ENCODE measurements at places on chromosomes 2 and 18.

DNA sequence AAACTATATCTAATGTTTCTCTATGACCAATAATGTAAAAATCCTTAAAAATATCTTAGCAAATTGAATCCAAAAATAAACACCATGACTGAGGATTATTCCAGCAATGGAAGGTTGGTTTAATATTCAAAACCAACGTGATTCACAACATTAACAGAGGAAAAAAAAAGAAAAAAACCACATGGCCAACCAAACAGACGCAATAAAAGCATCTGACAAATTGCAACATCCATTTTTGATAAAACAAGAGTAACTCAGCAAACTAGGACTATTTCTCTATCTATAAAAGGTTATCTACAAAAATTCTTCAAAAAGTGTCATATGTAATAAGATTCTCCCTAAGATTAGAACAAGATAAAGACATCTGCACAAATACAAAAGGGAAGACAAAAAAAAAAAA is 28.9 kb downstream of the PPP3R1 start:
- no peak for DNase-seq

DNA sequence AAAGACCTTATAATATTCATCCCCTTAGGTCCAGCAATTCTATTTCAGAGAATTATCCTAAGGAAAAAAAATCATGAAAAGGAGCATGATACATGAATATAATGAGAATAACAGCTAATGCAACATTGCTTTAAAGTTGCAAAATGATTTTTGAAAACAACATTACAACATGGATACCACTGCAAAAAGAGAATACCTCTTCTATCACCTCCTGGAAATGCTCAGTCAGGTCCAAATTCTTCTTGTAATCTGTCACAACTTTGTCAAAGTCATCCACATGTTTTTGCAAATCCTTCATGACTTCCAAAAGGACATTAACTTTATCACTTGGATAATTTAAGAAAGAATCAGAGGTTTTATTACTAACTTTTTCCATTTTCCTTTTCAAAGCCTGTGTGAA is 47.9 kb upstream of the TTN start:
- DNase-seq: no peak

- no peak for DNase-seq
Measured at GRCh38 chr18:22057908-22058527, 111.4 kb upstream of the GATA6 start.

DNA sequence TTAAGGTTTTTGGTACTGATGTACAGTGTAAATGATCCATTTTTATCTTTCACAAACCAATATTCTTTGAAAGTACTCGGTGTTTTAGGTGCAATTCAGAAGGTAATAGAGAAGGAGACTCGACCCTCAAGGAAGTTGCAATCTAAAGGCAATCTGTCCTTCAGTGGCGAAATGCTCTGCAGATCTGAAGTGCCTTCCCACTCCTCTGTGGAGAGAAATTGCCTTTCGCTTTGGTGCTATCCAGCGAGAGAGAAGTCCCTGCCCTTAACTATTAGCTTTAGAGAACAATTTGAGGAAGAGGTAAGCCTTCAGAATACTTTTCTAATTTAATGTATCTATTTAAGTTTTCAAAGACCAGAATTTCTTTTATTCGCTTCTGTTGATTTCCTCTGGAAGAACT is 371.8 kb upstream of the FANCL start:
- no peak for DNase-seq

- no peak for DNase-seq
Measured at GRCh38 chr2:63514781-63515180, 73.5 kb downstream of the WDPCP start.

DNA sequence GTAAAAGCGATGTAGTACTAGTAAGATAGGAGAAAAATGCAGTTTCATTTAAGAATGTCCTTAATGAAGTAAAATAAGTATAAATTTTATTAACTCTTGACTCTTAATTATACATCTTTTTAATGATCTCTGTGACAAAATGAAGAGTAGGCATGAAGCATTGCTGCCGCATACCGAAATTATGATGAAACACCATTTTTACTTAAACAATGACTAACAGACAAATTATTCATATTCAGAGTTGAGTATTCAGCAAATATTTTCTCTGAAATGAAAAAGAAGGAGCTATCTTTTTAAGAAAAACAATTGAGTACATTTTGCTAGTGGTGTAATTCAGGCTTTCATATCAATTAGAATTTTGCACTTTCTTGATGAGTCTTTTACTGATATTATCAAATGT is 150.6 kb upstream of the DOCK10 start:
- no peak for DNase-seq

- DNase-seq: no peak
Measured at GRCh38 chr18:63917817-63918216, 10.1 kb downstream of the SERPINB10 start.

GRCh38 chr2:25481381-25482300 is 139.9 kb upstream of the DNMT3A start:
- no peak for DNase-seq

DNA sequence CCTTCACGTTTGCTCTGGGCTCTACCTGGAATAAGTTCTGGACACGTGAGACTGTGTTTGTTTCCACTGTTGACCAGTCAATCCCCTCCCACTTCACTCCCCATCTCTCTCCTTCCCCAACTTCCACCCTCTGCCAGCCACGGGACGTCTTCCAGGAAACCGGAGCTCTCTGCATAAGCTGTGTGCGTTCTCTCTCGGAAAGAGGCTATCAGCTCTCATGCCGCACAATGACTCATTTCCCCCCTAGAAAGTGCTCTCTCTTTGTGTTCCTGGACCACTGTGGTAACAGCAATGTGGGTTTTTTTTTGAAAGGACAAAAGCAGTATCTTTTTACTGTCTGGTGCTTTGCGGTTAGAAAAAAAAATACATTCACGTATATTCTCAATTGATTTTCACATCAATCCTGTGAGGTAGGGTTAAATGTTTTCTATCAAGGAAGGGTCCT is 10.2 kb downstream of the PROKR1 start:
- DNase-seq: no peak

DNA sequence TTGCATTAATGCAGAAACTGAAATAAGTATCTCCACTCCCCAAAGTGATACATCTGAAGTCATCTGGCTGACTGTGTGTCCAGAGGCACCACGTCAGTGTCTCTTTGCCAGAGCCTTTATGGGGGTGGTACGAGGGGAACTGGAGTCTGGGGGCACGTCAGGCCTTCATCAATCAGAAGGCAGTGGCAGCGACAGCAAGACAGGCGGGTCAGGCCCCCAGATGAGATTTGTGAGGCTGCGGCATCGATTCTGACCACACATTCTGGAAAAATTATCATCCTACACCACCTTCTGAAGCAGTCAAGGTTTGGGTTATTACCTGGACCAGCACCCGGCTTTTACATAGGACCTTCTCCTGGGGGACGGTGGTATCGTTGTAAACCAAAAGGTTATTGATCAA is 223.6 kb downstream of the GBX2 start:
- DNase-seq: no peak
